ENCODE measurements at places on chromosomes 13 and 19.
A peak's percentile ranks its signal among the peaks of the same experiment; 100 is the strongest.

DNA sequence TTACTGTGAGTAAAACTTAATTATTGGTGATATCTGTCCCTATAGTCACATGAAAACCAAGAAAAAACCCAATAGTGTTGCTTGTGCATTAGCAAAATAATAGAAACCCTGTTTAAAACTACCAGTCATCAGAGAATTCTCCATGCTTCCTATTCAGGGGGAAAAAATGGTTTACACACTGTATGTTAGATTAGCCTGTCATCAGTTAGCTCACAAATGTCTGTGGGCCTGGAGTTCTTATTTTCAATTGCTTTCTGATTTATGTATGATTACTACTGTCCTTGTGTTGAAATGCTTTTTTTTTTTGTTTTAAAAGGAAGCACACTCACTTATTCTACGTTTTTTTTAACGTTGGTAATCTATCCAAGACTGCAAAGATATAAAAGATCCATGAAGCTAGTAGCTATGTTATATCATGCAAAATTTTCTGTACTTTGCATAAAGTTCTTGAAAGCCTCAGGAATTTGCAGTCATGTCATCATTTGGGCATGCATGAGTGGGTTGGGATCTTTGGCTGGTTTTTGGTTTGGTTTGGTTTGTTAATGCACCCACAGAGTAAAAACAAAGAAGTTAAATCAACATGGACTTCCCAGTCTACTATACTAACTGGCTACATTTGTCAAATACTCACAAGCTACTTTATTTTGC is 25.9 kb downstream of the RXFP2 start:
- no peak for DNase-seq

GRCh38 chr19:58009666-58010301 is 7.2 kb upstream of the ZNF606 start:
- peak; percentile 3 for DNase-seq

- DNase-seq, result peak; percentile 37
Measured at GRCh38 chr13:46071590-46072249, 19.2 kb upstream of the ZC3H13 start.

- DNase-seq, result no peak
Measured at GRCh38 chr13:71876648-71877255, 9.7 kb upstream of the DACH1 start.

- no peak for DNase-seq
Measured at GRCh38 chr13:97140611-97141010, 81.5 kb upstream of the MBNL2 start.

DNA sequence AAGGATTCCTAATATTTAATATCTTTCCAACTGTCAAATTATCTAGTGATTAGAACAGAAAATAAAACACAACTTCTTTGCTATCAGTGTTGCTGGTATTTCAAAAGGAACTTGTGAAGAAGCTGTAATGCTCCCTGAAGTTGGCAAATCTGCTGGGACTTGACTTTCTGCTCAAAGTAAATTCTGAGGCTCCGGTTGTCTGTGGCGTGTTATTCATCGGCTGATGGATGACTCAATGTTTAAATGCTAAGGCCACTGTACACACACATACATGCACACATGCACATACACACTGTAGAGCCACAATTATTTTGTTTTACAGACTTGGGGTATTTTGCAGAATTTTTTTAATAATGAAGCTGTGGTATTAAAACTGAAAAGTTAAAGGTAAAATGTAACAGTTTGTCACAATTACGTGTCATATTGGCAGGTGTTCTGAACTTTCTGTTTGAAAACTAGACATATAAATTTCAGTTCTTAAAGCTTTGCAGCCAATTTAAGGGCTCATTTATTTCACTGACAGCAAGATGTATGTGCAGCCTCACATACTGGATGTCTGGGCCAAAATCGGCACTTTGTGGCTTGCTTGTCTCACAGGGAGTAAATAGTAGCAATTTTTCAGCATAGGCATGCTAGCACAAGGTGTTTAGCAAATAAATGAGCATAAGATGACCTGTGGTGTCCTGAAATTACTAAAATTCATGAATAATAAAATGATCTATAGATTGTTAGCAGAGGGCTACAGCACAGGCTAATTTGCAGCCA is 1691.7 kb upstream of the PCDH20 start:
- DNase-seq, result peak; percentile 2
